Cerebellum (tissue), 4 donors: ENCODE measurements at places on chromosomes 7 and 10.

DNA sequence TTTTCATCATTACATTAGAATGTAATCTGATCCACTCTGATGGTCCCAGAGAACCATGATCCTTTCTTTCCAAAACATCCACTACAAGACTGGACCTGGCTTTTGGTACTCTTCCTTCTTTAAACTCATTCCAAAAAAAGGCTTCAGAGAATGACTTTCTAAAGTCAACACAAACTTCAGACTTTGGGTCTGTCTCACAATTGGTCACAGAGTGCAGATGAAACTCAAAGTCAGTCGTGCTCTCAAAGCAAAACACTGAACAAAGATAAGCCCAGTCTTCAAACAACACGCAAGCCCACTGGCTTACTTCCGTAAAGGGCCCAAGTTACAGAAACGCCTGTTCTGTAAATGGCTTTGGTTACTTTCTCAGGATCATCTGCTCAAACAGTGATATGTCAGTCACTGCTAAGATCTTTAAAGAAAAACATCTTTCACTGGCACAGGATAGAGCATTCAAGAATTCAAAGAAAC is 250.9 kb upstream of the MKLN1 start:
- no peak for DNase-seq

DNA sequence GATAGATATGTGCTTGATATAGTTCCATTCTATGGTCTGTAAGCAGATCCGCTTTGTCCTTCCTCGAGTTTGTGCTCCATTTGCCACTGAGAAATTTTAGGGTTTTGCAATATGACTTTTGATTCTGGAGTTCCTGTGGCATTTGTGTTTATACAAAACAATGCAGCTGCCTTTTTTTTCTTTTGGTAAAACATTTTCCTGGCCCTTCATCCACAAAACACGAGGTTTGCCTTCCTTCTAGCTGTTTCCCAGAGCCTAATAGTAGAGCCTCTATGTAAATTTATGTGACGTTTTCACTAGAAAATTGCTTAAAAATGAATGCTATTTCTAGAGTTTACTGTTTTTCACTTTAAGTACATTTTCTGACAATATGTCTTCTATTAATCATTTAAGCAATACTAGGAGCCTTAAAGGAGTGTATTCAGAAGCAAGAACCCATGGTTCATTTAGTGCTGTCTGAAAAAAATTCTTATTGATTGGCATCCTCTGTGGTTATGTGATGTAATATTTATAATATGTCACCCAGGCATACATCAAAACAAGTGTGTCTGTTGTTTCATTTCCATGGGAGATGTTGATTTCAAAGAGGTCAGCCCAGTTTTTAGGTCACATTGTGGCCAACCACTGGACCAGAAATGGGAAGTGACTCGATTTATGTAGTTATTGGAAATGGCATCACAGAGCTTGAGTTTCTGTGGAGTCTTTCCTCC is 618.3 kb downstream of the LRMDA start:
- DNase-seq, result no peak

DNA sequence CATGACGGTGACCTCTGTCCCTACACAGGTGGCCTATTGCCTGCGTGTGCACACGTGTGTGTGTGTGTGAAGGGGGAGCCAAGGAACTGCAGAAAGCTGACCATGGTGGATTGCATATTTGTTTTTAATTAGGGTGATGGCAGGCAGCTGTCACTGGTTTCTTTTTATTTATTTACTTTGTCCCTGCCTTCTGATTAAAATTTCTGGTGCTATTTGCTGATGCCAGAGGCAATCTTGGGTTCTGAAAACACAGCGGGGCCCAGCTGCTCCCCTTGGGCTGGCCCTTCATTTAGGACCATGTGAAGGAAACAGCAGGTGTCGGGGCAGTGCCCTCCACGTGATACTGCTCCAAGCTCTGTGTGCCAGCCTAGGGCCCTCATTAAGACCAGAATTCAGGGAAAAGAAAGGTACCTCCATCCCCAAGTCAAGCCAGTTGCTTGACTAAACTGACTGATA is 71.3 kb upstream of the PODXL start:
- DNase-seq, result no peak

DNA sequence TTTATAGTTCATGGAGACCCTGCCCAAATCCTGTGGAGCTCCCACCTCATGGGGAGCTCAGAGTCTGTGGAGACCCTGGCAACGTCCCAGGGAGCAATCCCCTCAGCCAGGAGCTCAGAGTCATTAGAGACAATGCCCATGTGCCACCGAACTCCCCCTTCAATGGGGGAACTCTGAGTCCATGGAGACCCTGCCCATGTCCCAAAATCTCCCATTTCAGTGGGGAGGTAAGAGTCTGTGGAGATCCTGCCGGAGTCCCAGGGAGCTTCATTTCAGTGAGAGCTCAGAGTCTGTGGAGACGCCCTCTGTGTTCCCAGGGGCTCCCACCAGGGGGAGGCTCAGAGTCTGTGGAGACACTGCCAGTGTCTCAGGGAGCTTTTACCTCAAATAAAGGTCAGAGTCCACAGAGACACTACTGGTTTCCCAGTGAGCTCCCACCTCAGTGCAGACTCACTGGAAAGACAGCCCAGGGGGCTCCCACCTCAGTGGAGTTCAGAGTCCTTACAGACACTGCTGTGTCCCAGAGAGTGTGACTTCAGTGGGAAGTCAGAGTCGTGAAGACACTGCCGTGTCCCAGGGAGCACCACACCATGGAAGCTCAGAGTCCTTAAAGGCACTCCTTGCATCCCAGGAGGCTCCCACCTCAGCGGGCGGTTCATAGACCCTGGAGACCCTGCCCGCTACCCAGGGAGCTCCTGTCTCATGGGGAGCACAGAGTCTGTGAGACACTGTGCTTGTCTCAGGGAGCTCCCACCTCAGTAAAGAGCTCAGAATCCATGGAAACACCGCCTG is 5.0 kb downstream of the MYO1G start:
- no peak for DNase-seq

- no peak for DNase-seq
Observed at GRCh38 chr10:132468216-132468615, 69.4 kb upstream of the INPP5A start.

- DNase-seq, result no peak
Observed at GRCh38 chr7:71198887-71199286, 66.9 kb downstream of the GALNT17 start.

DNA sequence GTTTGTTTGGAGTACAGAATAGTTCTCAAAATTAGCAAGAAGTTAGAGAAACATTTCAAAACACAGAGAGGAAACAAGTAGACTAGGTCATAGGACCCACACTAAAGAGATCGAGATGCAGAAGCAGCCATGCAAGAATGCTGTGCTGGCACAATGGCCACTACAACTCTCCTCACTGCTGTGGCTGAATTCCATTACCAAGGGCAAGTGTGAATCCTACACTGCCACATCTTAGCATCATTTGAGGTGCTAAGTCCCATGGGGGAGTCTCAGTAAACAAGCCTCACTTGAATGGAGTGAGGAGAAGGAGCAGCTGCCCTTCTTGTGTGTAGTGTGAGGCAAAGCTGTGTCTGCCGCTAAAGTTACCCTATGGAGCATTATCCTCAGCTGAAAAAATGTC is 56.7 kb downstream of the PCLO start:
- no peak for DNase-seq

- DNase-seq, result no peak
Observed at GRCh38 chr7:42292991-42293521, 56.0 kb upstream of the GLI3 start.

DNA sequence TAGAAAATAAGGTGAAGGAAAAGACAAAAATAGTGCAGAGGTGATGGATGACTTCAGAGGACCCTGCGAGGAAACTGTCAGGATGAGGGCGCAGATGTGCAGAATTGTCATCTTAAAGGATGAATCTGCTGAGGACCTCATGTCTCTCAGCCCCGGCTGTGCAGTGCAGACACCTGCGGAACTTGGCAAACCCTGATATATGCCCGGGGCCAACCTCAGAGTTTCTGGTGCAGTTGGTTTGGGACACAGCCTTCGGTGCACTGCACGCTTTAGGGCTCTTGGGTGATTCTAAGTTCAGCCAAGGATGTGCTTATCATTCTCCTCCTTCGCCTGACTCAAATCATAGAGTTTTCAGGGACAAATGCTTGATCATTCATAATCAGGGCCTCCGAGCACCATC is 310.1 kb downstream of the TCERG1L start:
- no peak for DNase-seq

GRCh38 chr7:51034521-51035264 is 252.0 kb upstream of the GRB10 start:
- no peak for DNase-seq

GRCh38 chr7:150404172-150404804 is 25.2 kb downstream of the ZNF775 start:
- no peak for DNase-seq

GRCh38 chr10:126597211-126597610 is 73.3 kb downstream of the C10orf90 start:
- no peak for DNase-seq

GRCh38 chr10:103554488-103555324 is 61.2 kb downstream of the NEURL1 start:
- DNase-seq, result peak; percentile 84

DNA sequence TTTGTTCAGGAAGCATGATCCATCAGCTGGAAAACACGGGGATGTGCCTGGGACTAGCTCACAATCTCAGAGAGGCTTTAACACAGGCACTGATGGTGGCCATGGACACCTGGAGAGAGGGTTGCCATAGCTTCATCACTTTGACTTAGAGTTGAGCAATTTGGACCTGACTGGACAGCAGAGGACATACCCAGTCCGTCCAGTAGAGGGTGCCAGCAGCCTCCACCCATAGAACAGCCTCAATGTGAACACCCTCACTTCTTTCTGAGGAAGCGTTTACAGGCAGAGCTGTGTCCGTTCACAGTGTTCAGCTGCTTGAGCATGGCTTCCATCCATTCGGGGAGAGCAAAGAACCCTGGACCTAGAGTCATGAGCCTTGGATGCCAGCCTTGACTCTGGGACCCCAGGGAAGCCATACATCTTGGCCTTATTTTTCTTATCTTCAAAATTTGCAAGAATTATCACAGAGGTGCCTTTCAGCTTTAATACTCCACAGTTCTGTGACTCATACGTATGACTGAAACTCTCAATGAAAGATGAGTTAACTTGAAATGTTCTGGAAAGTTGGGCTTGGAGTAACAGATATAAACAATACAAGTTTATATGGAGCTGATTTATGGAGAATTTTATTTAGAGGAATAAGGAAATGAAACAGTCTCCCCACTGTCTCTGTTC is 302.9 kb upstream of the PODXL start:
- peak; percentile 56 for DNase-seq

DNA sequence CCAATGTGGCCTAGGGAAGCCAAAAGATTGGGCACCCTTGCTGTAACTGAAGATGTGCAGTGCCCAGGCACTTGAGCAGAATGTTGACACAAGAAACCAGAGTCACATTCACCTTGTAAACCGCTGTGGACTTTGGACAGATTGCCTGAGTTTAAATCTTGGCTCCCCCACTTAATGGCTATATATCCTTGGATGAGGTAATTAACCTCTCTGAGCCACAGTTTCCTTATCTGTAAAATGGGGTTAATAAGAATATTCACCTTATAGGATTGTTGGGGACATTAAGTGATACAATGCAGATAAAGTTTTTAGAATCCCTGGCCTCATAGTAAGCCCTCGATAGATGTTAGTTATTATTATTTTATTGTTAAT is 331.0 kb downstream of the LRMDA start:
- DNase-seq, result no peak

DNA sequence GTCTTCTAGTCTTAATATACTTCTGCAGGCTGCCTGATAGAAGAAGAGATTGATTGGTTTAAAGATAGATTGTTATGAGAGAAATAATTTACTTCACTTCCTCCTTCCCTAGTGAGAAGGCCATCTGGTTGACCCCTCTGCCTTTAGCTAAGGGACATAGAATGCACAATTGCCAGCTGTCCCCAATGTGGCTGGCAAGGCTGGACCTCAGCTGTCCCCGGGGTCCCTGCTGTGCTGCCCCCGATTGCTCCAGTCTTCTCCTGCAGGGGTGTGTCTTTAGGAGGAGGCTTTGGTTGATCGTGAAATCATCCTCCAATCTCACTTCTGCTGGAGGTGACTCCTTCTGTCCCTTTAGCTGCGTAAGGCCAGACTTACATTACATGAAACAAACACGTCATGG is 388.5 kb downstream of the DPP6 start:
- DNase-seq, result peak; percentile 45

DNA sequence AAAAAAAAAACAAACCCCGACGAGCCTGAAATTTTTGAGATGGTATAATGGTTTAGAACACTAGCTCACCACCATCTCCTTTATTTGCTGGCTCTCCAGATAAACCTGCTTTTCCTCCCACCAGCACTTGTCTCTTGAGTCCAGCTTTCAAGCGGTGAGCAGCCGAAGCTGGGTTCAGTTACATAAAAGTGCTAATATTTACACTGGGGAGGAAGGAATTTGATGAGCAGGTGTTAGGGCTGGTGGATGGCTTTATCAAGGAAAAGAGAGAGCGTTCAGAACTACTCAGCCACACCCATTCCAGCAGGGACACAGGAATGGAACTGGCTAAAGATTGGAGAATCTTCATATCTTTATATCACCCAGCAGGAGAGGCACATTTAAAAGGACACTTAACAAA is 6.6 kb upstream of the CALML3 start:
- DNase-seq, result no peak

- no peak for DNase-seq
Observed at GRCh38 chr10:60762554-60762953, 15.7 kb upstream of the CDK1 start.

- DNase-seq, result no peak
Observed at GRCh38 chr7:129949292-129950133, 3.2 kb downstream of the UBE2H start.

GRCh38 chr7:2819954-2820397 is 24.1 kb downstream of the GNA12 start:
- no peak for DNase-seq

GRCh38 chr10:48973065-48973464 is 33.4 kb upstream of the LRRC18 start:
- DNase-seq, result no peak

DNA sequence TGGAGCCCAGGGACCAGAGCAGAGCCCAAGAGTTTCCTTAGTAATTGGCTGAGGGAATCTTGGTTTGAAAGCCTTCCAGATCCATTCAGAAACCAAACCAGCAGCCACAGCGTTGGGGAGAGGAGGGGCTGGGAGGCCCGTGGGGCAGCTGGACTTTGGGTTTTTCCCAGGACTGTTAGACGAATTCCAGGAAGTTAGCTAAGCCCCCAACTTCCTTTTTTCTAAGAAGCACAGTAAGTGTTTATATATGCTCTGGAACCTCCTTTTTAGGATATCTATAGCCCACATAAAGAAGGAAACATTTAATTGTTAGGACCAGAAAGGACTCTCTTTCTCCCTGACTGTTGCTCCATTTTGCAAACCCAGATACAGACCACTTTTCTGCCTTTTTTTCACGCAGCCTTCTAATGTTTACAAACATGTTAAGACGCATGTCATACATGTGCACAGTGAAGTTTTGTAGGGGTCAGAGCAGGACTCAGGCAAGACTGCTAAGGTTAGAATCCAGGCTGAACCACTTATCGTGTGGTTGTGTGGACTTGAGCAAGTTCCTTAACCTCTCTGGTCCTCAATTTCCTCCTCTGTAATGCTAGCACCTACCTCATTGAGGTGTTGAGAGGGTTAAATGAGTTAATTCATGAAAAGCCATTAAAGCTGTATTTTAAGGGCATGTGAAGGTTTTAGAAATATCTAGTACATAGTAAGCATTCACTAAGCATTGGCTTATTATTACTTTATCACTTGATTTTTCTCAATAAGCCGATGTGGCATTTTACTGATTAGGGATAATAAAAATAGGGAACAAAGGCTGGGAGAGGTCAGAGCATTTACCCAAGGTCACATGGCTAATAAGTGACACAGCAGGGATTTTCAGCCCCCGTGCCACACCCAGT is 42.4 kb downstream of the TBATA start:
- DNase-seq, result no peak
